ENCODE measurements at places on chromosomes 7 and 10. TPM values are rescaled to one million over a fixed set of nuclear protein-coding genes. Genes with fewer than 3 reads are reported as not detected.

The LRRN3 gene
- 0.62 TPM for total RNA-seq

DNA sequence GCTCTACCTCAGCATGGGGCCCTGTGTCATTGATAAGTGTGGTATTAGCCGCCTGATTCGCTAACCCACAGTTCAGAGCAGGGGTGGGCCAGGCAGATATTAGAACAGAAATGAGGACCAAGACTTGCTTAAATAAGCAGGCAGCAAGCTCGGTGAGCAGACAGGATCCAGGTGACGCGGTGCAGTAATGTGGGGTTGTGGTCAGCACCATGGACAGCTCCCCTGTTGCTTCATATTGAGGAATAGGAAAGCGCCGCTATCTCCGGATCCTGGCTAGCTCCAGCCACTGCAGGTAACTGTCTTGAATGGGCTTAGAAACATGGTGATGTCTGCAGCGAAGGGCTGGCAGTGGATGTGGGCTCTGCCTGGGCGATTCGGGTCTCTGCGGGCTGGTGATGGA lies 51.3 kb upstream of the GPR26 start:
- no peak overlapping the region for H3K4me3 ChIP-seq
- H3K27me3 ChIP-seq = no peaks in the 10 kb centered on the region
- no peaks in the 10 kb centered on the region for H3K36me3 ChIP-seq
- no peaks in the 10 kb centered on the region for H3K4me1 ChIP-seq
- no peak overlapping the region for H3K27ac ChIP-seq

DNA sequence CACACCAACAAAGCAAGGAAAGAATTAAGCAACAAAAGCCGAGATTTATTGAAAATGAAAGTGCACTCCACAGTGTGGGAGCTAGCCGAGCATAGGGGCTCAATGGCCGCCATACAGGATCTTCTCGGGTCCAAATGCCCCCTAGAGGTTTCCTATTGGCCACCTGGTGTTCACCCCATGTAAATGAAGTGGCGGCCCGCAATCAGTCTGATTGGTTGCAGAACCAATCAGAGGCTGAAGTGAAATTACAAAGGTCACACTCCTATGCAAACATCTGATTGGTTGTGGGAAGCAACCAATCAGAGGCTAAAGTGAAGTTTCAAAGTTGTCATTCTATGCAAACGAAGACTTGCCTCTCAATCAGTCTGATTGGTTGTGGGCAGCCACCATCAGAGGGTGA lies 61.8 kb upstream of the SLC35B4 start:
- H3K27me3 ChIP-seq = no peaks in the 10 kb centered on the region
- no peak overlapping the region for H3K4me3 ChIP-seq
- H3K36me3 ChIP-seq = no peaks in the 10 kb centered on the region
- DNase-seq = no peak

- no peaks in the 10 kb centered on the region for H3K36me3 ChIP-seq
- DNase-seq = no peak
- no peaks in the 10 kb centered on the region for H3K27me3 ChIP-seq
- no peak overlapping the region for H3K27ac ChIP-seq
Observed at GRCh38 chr7:121531175-121532070, 135.3 kb upstream of the FAM3C start.

DNA sequence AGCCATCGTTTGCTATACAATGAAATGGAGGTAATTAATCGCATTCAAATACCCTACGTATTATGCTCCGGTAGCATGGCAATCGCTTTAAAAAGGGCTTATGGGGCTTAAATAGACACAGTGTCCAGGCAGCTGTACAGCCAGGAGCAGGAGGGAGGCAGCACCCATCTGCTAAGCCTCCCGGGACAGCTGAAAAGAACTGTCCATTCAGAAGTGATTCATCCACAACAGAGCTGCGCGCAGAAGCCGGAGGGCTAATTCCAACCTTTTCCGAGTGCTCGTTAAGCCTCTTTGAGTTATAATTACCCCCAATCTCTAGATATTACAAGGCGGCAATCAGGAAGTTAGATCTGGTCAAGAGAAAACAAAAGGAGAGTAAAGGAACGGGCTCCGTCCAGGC lies 58.3 kb downstream of the DPYSL4 start:
- no peak overlapping the region for H3K4me3 ChIP-seq
- no peaks in the 10 kb centered on the region for H3K4me1 ChIP-seq
- H3K27ac ChIP-seq = no peak overlapping the region

- no peak overlapping the region for H3K27ac ChIP-seq
- H3K27me3 ChIP-seq = no peaks in the 10 kb centered on the region
- no peaks in the 10 kb centered on the region for H3K36me3 ChIP-seq
- H3K4me1 ChIP-seq = no peaks in the 10 kb centered on the region
- H3K4me3 ChIP-seq = no peak overlapping the region
Observed at GRCh38 chr7:141522657-141523342, 28.4 kb upstream of the AGK start.

- no peak for DNase-seq
- H3K27me3 ChIP-seq = no peaks in the 10 kb centered on the region
- H3K4me1 ChIP-seq = peaks cover 2% of the 10 kb centered on the region
- no peaks in the 10 kb centered on the region for H3K36me3 ChIP-seq
- peak overlapping the region; percentile 76 for H3K27ac ChIP-seq
Observed at GRCh38 chr10:3806603-3807002, 21.6 kb upstream of the KLF6 start.

Measured in aorta (tissue), 5 donors.